Stimulated activated CD4-positive, alpha-beta T cell treated with anti-CD3 and anti-CD28 coated beads, Interleukin-4, amount 100 ng/mL, for 1 hour (primary cell): ENCODE measurements at places on chromosomes 16 and 17.
A peak's percentile ranks its signal among the peaks of the same experiment; 100 is the strongest.

DNA sequence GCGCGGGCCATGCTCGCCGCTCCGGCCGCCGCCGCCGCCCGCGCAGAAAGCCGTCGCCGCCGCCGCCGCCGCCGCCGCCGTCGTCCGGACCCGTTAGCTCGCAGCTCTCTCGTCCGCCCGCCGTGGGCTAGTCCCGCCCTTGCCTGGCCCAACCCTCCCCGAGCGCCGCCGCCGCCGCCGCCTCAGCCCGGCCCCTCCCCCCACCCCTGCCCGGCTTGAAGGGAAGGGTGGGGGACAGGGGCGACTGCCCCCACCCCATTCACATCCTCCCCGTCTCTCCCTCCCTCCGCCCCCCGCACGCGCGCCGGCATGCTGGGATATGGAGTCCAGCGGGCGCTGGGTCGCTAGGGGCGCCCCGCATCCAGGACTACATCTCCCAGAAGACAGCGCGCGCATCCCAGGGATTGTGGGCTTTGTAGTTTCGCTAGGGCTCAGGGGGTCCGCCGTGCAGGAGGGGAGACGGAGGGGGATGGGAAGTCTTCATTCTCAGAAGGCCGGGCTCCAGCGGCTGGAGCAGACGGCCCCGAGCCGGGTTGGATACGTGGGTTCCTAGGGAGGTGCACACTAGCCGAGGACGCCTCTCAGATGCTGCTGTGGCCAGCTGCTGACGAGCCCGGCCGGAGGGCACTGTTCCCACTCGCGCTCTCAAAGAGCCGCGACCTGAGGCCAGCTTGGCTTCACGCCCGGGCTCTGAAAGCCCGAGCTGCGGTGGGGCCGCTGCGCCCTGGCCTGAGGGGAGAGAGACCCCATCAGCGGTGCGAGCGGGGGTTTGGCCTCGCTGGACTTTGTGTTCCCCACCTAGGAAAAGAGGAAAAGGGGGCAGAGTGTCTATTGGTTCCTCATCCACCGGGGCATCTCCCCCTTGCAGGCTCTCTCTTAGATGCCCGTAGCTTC, at the start of gene ST3GAL2:
TSS of gene ST3GAL2 (minus strand) at position 132 of the 894 bp plus-strand sequence. CDS start 40,570 bp downstream, outside the sequence.
- DNase-seq: peak; percentile 93

DNA sequence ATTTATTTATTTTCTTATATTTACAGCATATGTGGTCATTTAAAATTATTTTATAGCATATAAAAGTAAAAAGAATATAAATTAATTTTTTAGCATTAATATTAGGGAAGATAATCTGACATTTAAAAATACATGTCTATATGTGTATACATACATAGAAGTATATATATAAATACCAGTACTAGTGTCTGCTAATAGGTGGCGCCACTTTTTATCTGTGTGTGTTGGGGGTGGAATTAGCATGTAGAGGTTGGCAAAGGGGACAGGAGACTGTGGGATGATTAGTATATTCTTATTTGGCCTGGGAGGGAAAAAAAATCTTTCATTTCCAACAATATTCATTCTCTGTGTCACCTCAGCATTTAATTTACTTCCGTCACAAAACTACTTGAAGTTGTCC, 359.1 kb downstream of the WWOX start:
- DNase-seq: no peak

DNA sequence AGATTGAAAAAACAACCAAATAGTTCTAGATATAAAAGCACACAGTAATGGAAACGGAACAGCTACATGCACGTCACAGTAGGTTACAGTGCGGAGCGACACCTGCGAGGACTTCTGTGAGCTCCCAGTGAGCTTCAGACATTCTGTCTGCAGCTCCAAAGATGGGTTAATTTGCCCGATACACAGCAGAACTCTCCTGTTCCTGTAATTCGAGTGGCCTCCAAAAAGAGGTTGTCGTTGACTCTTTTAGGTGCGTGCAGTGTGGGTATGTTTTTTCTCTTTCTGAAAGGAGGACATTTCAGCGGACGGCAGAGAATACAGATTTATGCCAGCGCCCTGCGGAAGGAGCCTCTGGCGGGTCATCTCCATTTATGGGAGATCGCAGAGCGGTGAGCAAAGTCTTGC, 2.9 kb downstream of the OR1F1 start:
- DNase-seq: no peak

DNA sequence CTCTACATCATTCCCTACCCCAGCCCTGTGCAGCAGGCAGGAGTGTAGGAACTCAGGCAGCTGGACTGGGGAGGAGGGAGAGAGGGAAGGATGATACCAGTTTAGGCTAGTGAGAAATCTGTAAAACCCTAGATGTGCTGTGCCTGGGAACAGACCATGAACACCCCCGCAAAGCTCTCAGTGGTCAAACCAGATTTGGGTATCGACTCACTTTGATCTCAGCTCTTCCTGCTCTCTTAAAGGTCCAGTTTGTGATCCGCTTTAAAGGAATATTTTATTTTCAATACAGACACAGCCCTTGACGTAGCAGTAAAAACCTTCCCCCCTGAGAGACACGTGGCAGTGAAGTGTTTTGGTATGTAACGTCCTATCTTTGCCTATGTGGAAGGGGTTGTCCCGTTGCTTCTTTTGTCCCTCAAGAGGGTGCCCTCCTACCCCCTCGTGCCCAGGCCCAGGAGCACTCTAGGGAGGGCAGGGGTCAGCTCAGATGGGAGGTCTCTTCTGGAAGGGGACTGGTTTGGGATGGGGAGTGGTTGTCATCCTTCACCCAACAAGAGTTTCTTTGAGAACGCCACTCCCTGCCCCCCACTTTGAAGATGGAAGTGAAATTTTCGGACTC, 19.3 kb upstream of the TBX2 start:
- DNase-seq: no peak
